ENCODE measurements at places on chromosomes 5 and 9.

DNA sequence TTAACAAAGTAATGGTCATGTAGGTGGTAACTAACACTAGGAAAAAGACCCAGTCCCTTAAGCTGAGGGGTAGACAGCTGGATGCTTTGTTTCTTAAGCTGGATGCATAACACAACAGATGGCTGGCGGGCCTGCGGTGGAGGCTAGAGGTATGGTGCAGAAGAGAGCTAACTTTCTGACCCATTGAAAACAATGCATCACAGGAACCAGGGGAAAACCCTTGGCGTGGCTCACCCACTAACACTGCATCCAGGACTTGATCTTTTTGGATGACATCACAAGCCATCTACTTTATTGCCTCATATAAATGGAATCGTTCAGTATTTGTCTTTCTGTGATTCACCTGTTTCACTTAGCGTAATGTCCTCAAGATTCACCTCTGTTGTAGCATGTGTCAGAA is 138.7 kb downstream of the AUH start:
- DNase-seq = no peak

GRCh38 chr5:159033351-159033657 is 66.4 kb downstream of the EBF1 start:
- no peak for DNase-seq

- no peak for DNase-seq
Measured at GRCh38 chr5:43192558-43193180, 644 bp downstream of the NIM1K start.

DNA sequence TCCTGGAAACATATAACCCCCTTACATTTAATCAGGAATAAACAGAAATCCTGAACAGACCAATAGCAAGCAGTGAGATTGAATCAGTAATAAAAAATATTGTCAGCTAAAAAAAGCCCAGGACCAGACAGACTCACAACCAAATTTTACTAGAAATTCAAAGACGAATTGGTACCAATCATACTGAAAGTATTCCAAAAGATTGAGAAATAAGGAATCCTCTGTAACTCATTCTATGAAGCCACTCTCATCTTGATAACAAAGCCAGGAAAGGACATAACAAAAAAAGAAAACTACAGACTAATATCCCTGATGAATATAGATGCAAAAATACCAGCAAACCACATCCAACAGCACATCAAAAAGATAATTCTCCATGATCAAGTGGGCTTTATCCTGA is 714.0 kb downstream of the SEMA5A start:
- no peak for DNase-seq

DNA sequence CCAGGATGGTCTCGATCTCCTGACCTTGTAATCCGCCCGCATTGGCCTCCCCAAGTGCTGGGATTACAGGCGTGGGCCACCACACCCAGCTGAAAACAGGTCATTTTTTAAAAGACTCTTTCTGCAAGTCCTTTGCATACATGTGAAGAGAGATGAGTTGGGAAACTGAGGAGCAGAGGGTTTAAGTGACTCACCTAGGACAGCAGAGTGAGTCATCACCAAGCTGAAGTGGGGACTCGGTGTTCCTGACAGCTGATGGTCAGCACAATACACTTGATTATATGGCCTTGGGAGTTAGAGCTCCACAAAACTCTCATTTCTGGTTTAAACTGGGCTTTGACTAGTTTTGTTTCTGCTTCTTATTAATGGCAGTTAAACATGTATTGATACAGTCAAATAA is 38.1 kb upstream of the SSBP2 start:
- DNase-seq = no peak

DNA sequence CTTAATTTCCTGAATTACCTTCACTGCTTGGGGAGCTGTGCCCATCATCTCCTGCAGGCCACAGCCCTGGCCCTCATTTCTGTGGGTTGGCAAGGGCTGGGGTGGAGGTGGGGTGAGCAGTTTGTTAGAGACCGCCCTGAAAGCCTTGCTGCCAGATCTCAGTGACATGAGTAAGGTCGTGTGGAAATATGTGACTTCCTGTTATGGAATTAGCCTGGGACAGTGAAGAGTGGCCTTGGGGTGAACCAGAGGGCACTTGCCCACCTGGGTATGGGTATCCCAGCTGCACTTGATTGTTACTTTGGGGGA is 2.5 kb upstream of the HNRNPAB start:
- DNase-seq = no peak

DNA sequence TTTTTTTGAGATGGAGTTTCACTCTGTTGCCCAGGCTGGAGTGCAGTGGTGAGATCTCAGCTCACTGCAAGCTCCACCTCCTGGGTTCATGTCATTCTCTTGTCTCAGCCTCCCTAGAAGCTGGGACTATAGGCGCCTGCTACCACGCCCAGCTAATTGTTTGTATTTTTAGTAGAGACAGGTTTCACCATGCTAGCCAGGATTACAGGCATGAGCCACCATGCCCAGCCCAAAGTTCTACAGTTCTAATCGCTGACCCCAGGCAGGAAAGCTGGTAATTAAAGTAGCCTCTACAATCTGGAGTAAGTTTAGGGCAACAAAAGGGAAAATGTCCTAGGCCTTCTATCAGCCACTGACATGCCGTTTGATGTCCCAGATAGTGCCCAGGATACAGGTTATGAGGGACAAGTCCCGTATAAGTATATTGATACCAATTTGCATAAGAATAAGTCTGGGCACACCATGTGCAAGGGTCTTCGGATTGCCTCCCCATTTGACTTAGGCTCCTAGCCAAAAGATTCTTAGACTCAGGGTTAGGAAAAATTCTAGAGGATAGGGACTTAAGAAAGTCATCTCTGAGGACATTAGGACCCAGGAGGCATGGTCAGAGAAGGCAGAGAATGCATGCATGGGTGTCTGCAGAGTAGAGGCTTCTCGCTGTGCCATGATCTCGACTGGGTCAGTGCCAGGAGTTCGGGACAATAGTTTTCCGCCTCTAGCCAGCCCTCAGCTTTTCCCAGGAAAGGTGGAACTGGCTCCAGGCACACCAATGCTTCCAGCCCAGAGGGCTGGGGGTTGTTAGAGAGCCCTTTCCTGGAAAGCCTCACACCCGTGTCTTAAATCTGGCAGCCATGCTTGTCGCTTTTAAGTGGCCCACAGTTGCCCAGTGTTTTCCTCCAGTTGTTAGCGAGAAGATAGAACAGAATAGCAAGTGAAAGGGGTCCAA is 1111.1 kb downstream of the TAF11L14 start:
- DNase-seq = no peak

DNA sequence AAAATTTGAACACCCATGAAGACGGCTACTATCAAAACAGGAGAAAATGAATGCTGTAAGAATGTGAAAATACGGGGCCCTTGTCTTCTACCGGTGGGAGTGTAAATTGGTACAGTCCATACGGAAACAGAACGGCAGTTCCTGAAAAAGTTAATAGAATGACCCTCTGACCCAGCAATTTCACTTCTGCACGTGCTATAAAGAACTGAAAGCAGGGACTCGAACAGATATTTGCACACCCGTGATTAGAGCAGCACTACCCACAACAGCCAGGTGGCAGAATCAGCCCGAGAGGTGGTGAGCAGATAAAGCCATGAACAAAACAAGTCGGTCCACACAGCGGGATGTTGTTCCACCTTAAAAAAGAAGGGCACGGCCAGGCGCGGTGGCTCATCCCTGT is 22.6 kb upstream of the SLC12A7 start:
- no peak for DNase-seq

GRCh38 chr5:9265441-9266287 is 280.2 kb downstream of the SEMA5A start:
- no peak for DNase-seq

DNA sequence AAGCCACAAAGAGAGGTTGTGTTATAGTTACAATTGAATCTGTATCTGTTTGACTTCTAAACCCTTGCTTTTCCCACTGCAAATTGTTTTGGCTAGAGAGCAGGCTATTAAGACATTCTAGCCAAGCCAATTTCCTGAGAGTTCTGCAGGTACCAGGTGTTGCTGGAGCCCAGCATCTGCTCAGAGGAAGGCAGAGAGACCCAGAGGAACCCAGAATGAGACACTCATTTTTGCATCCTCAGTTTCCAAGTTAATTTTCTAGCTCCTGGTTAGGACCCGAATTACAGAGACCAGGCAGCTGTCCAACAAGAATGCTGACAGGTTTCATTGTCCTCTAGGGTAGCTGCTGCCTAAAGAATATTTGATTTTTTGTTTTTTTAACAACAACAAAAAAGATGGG is 266.2 kb downstream of the TRIM32 start:
- DNase-seq = no peak

- peak; percentile 100 for DNase-seq
Measured at GRCh38 chr5:134370871-134371833, at the start of gene UBE2B. UBE2B (plus strand) TSS chr5:134371569; CDS start chr5:134371596, 27 bp downstream.

DNA sequence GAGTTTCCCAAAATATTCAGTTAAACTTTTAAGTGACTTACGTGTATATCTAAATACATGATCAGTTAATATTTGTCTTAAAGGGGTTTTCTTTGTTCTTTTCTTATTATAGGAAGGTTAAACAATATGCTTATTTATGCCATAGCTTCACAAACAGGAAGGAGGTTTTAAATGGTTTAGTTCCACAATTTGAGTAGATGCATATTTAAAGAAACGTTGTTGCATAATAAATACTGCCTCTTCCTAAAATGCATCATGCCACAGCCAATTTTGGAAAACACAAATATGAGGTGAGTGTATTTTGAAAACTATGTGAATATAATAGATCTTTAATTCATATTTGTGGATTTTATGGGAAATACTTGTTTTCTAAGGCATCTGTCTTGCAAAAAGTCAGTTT is 2.5 kb upstream of the ADRB2 start:
- no peak for DNase-seq

DNA sequence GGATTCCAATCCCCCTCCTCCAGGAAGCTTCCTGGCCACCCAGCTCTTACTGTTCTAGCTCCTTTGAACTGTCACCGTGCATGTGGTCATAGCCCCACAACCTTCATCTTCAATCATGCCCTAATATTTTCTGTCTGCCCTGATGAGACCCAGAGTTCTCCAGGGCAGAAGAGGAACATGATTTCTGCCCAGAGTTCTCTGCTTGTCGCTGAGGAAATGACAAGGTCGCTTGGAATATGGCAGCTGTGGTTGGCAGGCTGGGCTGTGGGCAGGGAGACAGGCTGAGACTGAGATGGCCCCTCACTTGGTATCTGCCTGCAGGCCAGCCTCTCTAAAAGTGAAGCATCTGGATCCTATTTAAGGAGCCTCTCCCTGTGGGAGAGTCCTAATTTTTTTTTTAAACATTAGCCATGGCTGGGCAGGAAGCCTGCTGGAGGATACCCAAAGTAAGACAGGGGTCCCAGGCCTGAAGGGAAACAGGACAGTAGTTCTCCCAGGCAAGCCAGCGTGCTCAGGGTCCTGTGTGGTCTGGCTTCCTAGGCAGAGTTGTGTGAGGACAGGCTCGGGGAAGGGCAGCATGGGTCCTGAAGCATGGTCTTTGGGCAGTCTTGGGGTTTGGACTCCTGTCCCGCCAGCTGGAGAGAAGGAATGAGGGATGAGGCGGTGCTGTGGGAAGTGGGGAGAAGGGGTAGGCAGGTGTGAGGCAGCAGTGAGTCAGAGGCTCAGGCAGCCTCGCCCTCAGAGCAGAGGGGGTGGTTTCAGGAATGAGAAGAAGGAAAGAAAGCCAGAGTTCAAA is 242.1 kb downstream of the FSTL4 start:
- no peak for DNase-seq

GRCh38 chr5:117072439-117072838 is 497.8 kb upstream of the SEMA6A start:
- no peak for DNase-seq

DNA sequence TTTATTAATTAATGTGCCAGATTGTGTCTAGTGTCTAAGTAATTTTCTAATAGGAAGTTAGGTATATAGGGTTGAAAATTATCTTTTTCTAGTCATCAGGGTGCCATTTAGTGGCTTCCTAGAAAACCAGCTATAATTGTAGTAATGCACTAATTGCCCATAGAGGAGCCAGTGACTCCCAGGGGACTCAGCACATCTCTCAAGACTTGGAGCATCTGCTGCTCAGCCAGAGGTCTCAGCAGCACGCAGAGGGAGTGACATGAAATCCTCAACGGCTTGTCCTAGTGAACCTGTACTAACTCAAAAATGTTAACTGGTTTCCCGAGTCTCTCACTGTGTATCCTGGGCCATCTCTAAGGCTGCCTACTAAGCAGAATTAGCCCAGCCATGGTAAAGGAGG is 78.2 kb upstream of the MAN2A1 start:
- DNase-seq = no peak

DNA sequence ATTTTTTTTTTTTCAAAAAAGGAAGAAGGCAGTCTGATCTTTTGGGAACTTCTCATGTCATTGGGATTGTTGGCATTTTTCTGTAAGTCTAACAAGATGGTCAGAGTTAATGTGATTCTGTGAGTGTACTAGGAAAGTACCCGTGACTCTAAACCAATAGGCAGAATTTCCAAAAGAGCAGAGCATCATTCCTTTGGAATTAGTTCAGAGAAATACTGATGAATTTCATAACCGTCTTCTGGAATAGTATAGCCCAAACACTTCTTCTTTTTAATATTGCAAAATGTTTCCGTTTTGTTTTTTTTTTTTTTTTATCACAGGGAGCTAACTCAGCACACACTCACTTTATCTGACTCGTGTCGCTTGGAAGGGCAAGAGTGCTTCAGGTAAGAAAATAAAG is 407.4 kb downstream of the DTWD2 start:
- DNase-seq = no peak

GRCh38 chr5:75071100-75071499 is 18.7 kb upstream of the GCNT4 start:
- DNase-seq = no peak

GRCh38 chr5:105840800-105841199 is 1829.9 kb downstream of the EFNA5 start:
- no peak for DNase-seq

- DNase-seq = no peak
Measured at GRCh38 chr5:37841203-37841602, 1.4 kb upstream of the GDNF start.

GRCh38 chr9:114608525-114608796 is 2.6 kb upstream of the TMEM268 start:
- DNase-seq = no peak

GRCh38 chr5:141492168-141492885 is 3.4 kb downstream of the PCDHGC5 start:
- DNase-seq = no peak

DNA sequence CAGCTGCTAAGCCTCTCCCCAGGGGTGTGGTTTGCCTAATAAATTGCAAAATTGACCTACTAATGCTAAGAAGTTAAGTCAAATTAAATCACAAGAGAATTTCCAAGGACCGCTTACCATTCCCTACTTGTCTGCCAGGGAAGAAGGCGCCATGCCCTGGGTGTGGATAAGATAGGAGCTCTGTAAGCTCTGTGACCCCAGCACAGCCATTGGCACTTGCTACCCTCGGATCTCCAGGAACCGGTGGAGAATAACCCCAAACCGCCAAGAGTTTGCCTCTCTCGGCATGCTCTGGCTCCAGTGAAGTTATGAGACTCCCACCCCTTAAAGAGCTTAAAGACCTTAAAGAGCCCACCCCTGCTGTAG is 58.9 kb downstream of the NEURL1B start:
- DNase-seq = no peak

DNA sequence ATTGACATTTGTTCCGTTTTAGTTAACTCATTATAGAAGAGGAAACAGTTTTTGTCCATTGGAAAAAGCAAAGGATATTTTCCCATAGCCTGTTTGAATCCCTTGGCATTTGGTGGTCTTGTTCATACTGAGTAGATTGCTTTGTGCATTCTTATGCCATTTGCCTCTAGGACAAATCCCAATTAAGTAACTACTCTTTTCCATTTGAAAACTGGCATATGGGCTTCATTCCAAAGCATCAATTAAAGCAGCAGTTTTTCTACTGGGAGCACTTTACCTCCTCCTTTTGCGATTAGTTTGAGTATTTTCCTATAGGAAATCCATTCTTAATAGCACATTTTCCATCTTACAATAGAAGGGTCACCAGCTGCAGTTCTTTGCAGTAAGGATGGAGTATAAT is 31.2 kb downstream of the GPR21 start:
- no peak for DNase-seq

- no peak for DNase-seq
Measured at GRCh38 chr5:100877274-100877673, 25.8 kb downstream of the ST8SIA4 start.

Measured in hematopoietic multipotent progenitor cell treated with erythropoietin and hydrocortisone succinate and interleukin-3 and kit ligand, for 15 days (in vitro differentiated cells).